CD8-positive, alpha-beta memory T cell (primary cell): ENCODE measurements at places on chromosomes 16 and 17.
A peak's percentile ranks its signal among the peaks of the same experiment; 100 is the strongest.

DNA sequence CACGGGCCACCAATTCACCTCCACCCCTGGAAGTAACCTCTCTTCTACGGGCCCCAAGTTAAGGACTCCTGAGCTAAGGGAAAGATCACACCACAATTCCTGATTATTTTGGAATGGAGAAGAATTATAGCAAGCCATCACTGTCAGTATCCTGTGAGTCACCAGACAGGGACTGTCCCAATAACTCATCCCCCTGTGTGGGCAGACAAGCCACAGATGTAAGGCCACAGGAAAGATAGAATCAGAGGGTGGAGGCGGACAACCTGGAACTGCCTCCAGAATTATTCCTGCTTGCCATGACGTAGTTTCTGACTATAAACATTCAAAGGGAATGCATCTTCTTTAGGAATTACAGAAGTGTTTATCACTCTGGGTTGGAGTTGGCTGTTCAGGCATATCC lies 5.8 kb upstream of the MYO1D start:
- H3K4me1 ChIP-seq: peaks cover 2% of the 10 kb centered on the region
- no peaks in the 10 kb centered on the region for H3K27me3 ChIP-seq
- H3K27ac ChIP-seq: no peak overlapping the region
- no peak for DNase-seq
- H3K36me3 ChIP-seq: no peaks in the 10 kb centered on the region
- H3K4me3 ChIP-seq: no peak overlapping the region

DNA sequence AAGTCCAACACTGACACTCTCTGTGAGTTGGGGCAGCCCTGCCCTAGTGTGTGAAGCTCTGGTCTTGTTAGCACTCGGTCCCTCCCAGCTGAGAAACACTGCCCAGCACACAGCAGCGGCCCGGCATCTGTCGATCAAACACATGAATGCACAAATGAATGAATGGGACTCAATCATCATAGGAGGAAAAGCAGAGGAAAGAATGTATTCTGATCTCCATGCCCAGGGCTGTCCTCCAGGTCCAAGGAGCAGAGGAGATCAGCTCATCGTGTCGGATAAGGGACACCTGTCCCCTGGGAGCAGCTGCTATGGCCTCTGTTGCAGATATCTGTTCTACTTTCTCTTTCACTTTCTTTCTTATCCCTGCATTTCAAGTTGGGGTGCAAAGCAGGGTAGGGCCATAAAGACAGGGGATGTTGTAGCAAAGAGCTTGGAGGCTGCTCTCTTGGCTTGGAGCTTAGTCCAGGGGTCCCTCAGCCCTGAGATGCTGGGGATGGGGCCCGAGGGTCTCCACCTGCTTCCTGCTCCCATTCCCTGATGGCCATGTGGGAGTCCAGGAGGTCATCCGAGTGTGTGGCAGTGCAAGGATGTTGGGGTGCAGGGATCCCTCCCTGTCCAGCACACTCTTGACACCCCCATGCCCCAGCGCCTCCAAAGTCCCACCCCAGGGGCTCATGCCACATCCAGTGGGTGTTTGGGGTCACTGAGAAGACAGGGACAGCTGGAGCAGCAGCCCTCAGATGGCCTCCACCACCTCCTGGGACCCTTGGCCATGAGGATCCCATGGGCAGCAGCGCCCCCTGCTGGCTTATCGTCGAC lies 88.2 kb downstream of the IRF8 start:
- no peak overlapping the region for H3K27ac ChIP-seq
- peak; percentile 16 for DNase-seq
- H3K36me3 ChIP-seq: no peaks in the 10 kb centered on the region
- H3K27me3 ChIP-seq: peaks cover 4% of the 10 kb centered on the region
- H3K4me1 ChIP-seq: peaks cover 6% of the 10 kb centered on the region

GRCh38 chr16:54030451-54030850 lies 256.1 kb downstream of the IRX3 start:
- H3K4me3 ChIP-seq: no peak overlapping the region
- H3K36me3 ChIP-seq: no peaks in the 10 kb centered on the region
- no peak overlapping the region for H3K27ac ChIP-seq
- no peaks in the 10 kb centered on the region for H3K4me1 ChIP-seq
- no peaks in the 10 kb centered on the region for H3K27me3 ChIP-seq
- DNase-seq: no peak

DNA sequence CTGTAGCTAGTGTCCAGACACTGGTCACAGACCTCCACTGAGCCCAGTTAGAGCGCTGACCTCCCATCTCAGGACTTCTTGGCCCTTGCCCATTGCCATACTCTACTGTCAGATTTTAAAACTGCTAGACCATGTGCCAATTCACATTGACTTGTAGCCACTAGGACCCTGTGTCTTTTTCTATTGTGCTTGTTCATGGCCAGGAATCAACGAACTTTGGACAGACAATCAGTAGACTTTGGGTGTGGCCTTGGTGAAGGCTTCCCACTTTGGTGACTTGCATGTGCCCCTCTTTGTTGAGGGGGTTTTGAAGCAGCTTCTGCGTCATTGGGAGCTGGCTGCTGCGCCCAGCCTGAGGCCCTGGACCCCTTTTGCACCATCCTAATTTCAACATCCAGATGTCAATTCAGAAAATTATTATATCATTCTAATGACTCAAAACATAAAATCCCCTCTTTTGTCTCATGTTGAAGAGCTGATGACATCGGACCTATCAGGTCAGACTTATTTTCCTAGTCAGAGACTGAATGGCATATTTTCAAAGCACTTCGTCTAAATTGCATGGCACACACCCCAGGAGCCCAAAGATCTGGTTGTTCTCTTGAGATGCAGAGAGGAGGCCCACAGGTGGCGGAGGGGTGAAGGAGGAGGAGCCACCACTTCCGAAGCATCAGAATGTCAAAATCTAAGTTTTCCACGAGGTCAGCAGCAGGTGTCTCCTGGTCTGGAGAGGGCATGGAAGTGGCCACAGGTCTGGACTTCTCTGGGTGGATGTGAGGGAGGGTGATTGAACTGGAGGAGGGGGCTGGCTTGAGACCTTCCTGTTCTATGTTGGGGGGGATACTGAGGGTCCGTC lies 93.4 kb upstream of the CBX4 start:
- H3K4me1 ChIP-seq: peaks cover 26% of the 10 kb centered on the region
- H3K4me3 ChIP-seq: no peak overlapping the region
- no peak for DNase-seq
- no peak overlapping the region for H3K27ac ChIP-seq

DNA sequence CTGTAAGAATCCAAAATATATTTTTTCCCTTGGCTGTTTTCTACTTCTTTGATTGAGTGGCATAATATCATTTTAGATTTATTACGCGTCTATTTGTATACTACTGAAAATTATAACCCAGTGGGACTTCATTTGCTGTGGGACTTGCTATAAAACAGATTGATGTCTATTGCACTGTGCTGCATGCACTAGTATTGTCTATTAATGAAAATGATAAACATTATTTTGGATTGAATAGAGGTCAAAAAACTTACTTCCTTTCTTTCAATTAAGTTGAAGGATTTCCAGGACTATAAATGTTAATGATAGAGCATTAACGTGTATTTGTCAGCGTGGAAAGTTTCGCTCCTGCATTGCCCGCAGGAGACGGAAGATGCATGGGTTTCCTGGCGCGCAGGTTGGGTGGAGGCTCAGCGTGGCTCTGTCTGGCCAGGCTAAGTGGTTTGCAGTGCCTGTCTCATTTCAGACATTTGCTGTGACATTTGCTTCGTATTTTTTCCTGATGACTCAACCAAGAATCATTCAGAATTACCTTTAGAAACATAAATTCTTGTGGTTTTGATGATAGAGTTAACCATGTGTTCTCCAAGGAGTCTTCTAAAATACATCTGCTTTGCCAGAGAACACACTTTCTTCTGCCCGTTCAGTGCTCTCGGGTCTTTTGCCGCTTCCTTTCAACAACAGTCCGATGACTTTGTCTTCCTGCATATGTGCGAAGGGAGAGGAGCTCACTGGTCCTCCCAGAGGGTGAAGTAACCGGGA lies 216.7 kb downstream of the RPTOR start:
- H3K36me3 ChIP-seq: no peaks in the 10 kb centered on the region
- no peaks in the 10 kb centered on the region for H3K27me3 ChIP-seq
- peaks cover 65% of the 10 kb centered on the region for H3K4me1 ChIP-seq
- DNase-seq: peak; percentile 50
